Motor neuron (in vitro differentiated cells): ENCODE measurements at places on chromosomes 6 and 20.
A peak's percentile ranks its signal among the peaks of the same experiment; 100 is the strongest.

DNA sequence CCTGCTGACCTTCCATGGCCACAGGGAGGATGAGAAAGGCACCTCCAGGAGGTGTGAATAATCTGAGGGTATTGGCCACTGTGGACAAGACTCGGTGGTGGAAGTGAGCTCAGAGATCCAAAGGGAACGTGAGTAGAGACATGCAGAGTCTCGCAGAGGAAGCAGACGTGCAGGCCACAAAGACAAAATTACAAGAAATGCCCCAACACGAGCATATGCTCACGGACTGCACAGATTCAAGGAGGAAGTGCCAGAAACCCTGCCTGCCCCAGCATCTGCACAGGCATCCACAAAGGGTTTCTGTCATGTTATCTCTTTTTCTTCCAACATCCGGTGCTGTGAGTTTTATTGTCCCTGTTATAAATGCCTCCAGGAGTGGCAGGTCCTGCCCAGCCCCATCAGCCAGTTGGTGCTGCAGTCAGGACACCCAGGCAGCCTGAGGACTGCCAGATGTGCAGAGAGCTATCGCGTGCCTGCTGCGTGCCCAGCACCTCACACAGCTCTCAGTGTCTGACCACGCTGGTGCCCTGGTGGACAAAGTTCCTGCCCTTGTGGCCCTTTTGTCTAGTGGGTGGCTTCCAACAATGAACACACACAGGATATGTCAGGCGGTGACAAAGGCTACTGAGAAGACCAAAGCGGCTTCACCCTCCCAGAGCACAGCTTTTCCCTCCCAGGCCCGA is 34.0 kb upstream of the FANCE start:
- no peak for ATAC-seq

DNA sequence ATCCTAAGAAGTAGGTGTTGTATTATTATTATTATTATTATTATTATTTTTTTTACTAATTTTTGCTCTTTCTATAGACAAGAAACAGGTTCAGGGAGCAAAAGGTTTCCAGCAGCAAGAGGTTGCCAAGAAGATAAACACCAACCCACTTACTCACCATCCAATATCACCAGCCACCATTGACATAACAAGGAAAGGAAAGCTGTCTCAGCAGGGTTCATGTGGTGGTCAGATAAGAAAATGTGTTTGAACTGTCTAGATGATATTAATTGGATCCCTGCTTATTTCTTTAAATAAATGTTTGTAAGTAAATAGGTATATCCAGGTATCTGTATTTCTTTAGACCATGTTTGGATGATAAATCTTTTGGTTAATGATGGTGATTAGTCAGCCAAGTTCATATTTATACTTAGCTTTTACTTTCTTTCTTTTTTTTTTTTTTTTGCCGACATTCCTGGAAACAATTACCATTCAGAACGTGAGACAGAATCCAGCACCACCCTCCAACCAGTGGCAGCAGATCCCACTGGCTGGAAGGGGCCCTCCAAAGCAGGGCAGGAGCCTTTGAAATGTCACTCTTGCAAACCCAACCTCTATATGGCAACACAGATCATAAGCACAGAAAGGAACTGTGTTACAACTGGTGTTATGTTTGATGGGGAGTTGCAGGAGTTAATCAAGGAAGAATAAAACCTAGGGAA is 139.2 kb upstream of the ECI2 start:
- ATAC-seq, result no peak

GRCh38 chr20:11686820-11687543 is 230.7 kb upstream of the BTBD3 start:
- peak; percentile 93 for ATAC-seq

- peak; percentile 66 for ATAC-seq
Observed at GRCh38 chr6:159615918-159616317, 77.1 kb downstream of the SOD2 start.

DNA sequence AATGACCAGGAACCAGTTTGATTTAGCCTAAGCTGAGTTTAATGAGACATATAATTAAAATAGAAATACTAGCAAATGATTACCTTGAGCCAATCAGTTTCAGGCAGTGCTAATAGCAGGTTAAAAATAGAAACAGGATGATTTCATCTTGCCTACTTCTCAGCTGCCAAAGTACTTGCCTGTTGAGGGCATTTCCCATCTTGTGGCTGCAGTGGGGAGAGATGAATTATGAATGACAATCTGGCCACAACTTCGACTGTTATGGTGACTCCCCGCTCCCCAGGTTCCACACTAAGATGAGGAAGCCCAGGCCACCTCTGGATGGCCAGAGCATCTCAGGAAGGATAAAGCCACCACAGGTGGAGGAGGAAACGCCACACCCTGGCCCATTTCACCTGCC is 31.3 kb downstream of the MBOAT1 start:
- ATAC-seq, result no peak
